ENCODE measurements at places on chromosomes 4 and X.

DNA sequence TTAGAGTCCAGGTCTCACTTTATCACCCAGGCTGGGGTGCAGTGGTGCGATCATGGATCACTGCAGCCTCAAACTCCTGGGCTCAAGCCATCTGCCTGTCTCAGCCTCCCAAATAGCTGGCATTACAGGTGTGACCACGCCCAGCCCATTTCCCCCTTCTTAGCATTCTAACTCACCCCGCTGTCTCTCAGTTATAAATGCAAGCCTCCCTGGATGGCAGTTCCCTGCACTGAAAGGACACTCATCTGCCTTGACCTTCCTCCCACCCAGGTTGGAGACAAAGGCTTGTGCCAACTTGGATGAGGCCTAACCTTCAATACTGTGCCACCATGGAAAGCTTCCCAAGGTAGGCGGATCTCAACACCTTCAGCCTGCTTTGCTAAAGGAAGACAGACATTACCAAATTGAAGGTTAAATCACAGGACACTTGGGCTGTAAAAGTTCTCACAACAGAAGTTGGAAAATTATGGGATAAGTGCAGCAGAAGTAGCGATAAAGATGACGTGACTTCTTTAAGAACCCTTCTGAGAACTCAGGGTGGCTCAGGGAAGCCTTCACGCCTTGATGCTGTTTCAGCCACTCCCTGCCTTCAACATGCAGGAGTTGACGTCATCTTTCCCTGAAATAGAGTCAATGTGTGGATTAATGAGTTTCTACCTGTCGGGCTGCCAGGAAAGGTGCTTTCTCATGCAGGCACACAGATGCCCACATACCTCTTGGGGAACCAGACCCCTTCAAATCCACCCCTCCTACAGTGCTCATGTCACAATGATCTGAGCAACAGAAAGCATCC lies 10.6 kb upstream of the GPM6B start:
- DNase-seq = no peak

DNA sequence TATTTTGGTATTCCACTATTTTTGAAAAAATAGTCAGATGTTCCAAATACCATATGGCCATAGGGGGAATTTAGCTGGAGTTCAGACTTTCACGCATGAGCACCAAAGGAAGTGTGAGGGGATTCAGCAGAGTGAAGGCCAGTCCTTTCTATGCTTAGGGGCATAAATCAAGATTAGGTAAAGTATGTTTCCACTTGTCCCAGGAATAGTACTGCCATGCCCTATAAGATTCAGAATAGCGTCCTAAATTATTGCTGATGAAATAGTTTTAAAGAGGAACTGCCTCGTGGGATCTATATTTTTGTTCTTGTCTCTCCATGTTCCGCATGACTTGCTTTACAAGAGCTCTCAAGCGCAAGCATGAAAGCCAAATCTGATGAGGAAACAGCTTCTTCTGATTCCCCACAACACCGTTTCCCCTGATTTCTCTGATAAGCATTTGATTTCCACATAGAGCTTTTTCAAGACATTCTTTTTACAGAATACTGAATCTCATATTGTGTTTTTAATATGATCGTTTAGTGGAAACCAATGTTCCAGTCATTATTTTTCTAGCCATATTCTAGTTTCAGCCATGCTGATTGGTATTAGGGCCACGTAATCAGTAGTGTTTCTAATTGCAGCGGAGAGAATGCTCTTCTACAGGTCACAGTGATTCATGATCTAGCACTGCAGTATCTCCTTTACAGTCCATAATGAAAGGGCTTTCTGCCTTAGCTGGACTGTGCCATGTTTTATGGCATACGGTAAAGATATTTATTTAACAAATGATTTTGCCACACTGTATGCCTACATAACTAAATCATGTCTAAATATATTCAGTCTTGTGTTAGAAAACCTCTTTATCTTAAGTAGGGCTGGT lies 492.3 kb downstream of the CENPC start:
- DNase-seq = no peak

DNA sequence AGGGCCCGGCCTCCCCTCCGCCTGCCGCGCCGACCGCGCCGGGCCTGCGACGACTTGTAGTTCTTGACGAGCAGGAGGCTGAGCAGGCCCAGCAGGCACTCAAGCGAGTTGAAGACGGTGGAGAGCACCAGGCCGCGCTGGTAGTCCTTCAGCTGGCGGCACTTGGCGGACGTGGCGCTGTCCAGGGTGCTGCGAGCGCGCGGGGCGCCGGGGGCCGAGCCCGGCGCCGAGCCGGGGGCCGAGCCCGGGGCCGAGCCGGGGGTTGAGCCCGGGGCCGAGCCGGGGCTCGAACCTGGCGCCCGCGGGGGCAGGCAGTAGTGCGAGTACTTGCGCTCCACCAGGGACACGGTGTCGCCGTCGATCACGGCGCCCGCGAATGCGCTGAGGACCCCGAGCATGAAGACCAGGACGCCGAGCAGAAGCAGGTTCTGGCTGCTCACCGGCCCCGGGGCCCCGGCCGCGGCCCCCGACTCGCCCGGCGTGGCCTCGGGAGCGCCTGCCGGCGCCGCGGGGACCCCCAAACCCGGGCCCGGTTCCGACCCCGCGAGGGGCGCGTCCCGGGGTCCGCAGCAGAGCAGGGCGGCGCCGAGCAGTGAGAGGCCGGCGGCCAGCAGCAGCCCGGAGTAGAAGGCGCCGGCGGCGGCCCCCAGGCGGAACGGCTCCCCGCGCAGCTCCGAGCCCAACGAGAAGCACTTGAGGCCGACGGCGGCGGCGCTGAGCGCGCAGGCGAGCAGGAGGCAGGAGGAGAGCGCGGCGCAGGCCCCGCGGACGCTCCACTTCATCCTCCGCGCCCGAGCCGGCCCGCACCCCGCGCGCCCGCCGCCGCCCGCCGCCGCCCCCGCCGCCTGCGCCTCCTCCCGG lies 584 bp downstream of the TMEM271 start:
- no peak for DNase-seq

DNA sequence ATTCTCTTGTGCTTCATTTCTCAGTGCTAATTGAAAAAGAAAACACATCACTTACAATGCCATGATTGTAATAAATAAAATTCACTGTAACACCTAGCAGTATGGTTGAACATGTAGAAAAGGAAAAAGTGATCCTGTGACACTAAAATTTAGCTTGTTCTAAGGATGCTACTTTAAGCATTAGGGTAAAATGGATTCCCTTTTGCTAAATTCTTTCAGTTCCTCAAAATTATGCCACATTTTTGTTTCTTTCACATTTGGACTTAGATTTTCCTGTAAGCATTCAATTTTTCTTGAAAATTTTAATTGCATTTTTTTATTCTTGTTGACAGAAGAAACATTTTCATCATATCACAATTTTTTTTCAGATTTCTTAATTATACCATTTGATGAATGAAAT lies 19.4 kb downstream of the TET2 start:
- no peak for DNase-seq

GRCh38 chr4:158818560-158819140 lies 49.8 kb downstream of the FNIP2 start:
- DNase-seq = no peak

DNA sequence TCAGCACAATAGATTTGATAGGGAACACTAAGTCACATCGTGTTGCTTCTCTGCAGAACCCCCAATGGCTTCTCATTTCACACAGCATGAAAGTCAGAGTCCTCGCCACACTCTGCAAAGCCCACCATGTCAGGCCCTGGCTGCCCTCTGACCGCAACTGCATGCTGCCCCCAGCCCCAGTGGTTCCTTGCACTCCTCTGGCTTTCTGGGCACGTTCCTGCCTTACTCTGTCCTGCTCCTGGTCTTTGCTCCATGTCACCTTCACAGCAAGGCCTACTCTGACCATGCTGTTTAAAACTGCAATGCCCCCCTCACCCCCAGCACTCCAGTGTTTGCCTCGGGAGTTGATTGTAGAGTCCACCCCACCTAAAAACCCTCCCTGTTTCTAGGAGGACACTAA lies 78.1 kb downstream of the EVC start:
- DNase-seq = no peak

DNA sequence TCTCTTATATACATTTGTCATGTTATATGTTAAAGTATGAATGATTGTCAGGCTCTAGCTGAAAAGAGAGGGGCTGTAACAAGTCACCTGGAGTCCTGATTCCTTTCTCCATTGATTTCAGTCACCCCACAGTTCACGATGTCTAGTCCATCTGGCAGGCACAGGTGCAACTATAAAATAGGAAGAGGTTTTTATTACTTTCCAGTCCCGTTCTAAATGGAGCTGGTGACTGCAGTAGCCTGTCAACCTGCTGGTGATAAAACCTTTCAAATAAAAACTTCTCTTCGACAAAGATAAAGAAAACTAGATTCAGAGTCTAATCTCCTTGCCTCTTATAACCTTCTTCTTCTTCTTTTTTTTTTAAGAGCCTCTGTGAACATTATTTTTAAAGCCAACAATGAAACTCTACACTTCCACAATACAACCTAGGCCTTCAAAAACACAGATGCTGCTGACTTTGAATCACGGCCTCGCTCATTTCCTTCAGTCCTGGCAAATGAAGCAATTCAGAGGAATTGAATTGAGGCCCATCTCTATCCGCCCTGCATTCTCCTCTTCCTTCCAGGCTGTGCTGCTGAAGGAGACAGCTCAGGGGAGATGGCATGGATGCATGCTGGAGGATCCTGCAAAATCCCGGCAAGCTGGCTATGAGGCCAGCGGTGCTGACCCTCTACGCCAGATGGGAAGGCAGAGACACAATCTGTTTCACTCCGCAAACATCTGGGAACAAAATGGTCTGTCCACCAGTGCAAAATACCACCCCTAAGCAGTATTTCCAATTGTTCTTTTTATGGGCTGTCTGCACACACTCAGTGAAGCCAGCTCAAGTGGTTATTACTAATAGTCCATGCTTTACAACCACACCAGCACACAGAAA lies 27.3 kb upstream of the CDKN2AIP start:
- DNase-seq = no peak

GRCh38 chr4:18057821-18058533 lies 36.4 kb upstream of the LCORL start:
- DNase-seq = no peak

DNA sequence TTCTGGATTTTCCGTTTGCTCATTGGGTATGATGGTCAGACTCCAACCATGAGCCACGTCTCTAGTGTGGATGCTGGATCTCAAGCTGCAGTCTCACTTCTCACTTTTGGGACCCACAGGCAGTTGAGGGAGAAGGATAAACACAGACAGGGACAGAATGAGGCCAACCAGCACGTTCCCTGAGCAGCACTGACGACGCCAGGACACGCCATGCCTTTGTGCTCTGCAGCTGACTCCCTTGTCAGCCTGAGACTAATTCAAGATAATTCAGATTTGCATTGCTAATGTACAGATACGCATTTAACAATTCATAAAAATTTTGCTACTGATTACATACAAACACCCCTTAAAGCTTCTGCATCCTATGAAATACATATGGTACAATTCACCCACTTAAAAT lies 106.5 kb downstream of the FAM193A start:
- no peak for DNase-seq

GRCh38 chr4:56787380-56787779 lies 34.1 kb downstream of the SPINK2 start:
- no peak for DNase-seq

DNA sequence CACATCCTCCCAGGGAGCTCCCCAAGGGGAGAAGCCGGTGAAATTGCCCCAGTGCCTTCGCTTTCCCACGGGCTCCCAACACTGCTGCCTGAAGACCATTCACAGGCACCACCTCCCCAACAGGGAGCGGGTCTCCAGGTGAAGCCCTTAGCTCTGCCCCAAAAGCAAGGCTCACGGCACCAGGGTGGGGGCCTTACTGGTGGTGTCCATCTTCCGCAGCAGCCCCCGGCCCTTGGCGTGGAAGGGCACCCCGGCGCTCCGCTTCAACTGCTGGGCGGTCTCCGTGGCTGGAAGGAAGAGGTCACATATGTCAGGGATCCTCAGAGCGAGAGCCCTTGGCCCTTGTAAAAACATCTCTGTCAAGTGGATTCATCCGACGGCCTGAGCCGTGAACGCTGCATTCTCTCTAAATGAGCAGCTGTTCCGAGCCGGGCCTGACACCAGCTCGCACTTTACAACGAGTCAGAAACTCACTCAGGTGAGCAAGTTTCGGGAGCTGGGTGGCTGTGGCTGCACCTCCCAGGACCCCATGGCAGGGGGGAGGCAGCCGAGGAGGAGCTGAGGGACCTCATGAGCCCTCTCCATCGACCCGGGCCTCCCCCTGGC lies 20.9 kb downstream of the NELFA start:
- DNase-seq = no peak

GRCh38 chr4:174690665-174691064 lies 138.4 kb downstream of the GLRA3 start:
- DNase-seq = no peak

GRCh38 chrX:99397879-99398278 lies 1012.2 kb downstream of the PCDH19 start:
- no peak for DNase-seq

- DNase-seq = no peak
Observed at GRCh38 chr4:153176938-153177337, 27.3 kb upstream of the TRIM2 start.

GRCh38 chr4:106503116-106504050 lies 134.8 kb upstream of the GIMD1 start:
- DNase-seq = no peak

- DNase-seq = no peak
Observed at GRCh38 chr4:31467781-31468180, 747.6 kb downstream of the PCDH7 start.

- DNase-seq = no peak
Observed at GRCh38 chrX:101386542-101386885, 523 bp upstream of the BTK start.

DNA sequence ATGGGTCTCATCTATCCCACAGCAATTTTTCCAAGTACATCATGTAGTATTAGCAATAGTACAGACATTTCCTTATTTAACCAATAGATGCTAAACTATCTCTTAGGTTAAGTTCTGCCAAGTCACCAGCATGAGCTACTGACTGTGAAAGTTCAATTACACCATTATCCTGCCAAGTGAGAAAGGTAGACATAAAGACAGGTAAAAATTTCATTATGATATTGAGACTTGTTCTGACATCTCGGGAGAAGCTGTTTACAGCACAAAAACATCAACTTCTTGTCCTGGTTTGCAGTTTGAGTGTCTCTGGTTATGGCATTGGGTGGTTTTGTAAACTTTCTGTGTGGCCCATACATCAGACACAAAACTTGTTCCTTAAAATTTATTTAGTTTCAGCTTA lies 622.4 kb upstream of the PCDH10 start:
- DNase-seq = no peak

DNA sequence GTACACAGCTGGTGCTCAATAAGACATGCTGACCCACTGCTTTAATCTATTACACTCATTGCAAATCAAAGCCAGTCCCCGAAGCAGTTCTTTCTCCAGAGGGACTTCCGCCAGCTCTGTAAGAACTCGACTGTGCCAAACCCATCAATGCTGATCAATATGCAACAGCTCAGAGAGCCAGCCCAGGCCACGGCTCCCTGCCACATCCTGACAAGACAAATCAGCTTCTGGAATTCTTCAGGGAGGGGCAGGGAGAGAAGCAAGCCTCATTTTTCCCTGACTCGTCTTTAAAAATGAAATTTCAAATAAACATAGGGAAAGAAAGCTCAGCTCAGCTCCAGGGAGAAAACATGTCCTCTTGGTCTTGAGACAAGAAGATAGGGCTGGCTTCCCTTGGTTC lies 5.3 kb upstream of the ADRA2C start:
- no peak for DNase-seq

GRCh38 chr4:25120146-25120940 lies 39.9 kb downstream of the SEPSECS start:
- DNase-seq = no peak
